ENCODE measurements at places on chromosomes 5 and 9.

DNA sequence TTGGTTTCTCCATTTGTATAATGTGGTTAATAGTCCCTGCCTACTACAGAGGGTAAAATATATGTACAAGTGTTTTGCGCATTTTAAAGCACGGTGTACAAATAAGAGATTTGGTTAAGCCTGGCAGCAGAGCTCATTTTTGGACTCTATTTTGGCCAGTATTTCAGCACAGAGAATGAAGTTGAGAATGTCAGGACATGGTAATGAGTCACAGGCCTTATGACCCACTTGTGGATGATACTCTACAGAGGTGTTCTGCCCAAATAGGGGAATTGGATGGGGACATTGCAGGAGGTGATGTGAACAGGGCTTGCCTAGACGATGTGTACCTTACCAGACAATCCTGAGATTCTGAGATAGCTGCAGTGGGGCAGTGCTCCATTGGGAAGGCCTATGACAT lies 50.6 kb downstream of the MELK start:
- no peak for DNase-seq

- no peak for DNase-seq
These were observed 114.4 kb downstream of the DROSHA start for GRCh38 chr5:31417512-31417911.

DNA sequence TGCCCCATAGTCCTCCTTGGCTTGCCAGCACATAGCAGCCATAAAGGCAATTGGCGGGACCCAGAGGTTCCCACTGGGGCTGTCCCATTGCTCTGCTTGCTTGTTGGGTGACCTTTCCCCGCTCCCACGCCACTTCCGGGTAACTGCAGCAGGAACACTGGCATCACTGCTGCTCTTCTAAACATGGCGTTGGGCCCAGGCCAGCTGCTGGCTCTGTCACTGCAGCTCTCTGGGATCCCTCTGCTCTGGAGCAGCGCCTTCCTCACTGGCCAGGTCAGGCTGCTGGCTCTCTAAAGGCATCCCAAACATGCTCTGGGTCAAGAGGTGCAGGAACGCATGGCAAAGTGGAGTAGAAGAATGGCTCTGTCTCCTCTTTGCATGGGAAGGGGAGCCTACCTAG lies 92.9 kb downstream of the DRD1 start:
- no peak for DNase-seq

GRCh38 chr5:18403941-18404438 lies 769.7 kb downstream of the TAF11L14 start:
- no peak for DNase-seq

GRCh38 chr9:84636436-84636835 lies 33.1 kb upstream of the NTRK2 start:
- DNase-seq, result no peak

DNA sequence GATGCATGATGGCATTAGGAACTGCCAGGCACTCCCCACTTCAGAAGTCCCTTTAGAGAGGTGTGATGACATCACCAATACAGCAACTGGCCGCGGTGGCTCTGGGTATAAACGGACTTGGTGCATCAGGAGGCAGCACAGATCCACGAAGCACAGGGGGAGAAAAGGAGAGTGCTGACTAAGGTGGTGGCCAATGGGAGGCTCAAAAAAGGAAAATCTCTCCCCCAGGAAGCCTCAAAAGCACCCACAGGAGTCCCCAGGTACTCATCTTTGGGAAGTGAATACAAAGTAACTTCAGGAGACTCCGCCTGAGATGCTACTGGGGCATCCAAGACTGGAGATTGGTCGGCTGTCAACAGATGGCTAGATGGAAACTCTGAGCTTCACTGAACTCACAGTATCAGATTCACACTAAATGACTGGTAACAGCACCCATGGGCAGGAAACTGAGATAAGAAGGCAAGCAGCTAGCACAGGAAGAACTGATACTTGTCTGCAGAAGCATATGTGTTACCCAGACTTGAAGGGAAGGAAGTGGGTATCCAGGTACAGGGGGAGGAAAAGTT lies 7.6 kb downstream of the TTC39B start:
- DNase-seq, result no peak

- no peak for DNase-seq
These were observed 48.0 kb downstream of the HAPLN1 start for GRCh38 chr5:83672646-83673045.

GRCh38 chr5:127210042-127210441 lies 80.6 kb upstream of the MEGF10 start:
- DNase-seq, result no peak

- DNase-seq, result no peak
These were observed 204.8 kb downstream of the GABRG2 start for GRCh38 chr5:162272417-162272816.

- peak; percentile 84 for DNase-seq
These were observed 26.8 kb downstream of the JADE2 start for GRCh38 chr5:134552301-134552700.

DNA sequence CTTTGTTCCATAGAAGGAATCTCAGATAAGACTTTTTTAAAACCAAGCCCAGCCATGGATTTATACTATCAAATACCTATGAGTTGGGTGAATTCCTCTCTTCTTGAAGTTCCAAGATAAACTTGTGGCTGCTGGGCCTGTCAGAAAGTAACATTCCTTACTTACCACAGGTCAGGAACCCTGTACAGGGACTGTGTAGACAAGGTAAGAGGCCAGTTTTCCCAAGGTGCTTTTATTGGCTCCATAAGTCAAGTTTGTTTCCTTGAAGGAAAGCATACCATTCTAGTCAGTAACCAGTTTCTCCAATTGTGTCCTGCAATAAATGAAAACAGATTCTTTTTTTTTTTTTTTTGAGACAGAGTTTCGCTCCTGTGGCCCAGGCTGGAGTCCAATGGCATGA lies 8.8 kb upstream of the CLTB start:
- DNase-seq, result no peak

DNA sequence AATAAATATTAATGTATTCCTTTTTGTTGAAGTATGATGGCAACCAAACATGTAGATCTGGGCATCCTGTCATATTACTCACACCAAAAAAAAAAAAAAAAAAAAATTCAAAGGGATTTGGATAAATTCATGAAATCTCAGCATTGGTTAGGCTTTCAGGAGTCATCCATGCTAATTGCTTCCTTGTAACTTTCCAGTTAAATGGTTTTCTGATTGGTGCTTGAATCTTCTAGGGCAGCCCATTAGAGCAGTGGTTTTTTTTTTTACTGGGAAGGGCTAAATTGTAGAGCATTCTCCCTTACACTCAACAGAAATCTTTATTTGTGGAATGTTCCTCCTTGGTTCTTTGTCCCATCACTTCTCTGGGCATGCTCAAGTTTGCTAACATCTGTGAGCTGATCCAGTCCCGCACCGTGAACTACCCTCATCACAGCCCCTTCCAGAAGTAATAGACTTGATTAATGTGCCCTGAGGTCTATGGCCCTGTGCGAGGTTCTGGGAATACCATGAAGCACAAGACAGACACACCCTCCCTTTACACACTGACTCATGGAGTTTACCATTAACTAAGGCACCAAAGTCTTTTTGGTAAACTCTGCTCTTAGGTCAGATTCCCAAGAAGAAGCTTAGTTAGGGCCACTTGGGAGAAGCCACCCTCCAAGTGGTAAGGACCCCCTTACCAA lies 56.0 kb downstream of the RGS3 start:
- DNase-seq, result no peak

DNA sequence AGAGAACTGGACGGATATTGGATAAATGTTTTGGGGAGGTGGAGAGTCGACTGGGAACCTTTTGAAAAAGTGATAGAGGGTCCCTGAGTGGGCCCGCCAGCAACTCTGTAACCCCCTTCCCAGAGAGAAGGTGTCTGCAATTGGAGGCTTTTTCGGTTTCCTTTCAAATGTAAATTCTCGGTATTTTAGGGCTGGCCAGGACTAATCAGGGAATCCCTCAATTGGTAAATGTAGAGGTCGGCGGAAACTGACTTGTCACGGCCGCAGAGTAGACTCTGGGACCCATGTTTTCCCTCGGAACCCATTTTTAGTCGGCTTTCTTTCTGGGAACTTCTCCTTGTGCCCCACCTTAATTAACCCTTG lies 524 bp downstream of the CCNB1 start:
- DNase-seq, result no peak

DNA sequence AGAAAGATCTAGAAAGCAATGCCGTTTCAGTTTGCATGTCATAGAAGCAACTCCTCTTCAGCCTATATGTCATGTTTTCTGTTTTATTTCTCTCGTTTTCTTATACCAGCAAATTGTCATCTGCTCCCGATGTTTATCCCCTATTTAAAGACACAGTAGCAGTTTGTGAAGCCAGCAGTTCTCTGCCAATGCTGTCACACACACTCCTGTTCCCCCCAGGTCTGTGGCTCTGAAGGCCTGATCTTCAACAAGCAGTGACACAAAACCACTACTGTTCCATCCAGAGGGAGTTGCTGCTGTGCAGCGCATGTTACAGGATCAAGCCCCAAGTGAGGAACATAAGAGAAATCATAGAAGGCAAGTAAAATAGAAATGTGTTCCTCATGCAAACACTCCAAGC lies 364.1 kb upstream of the SLC30A5 start:
- DNase-seq, result no peak

GRCh38 chr9:8736805-8737204 lies 937.2 kb upstream of the DMAC1 start:
- no peak for DNase-seq

GRCh38 chr9:2180704-2181103 lies 165.6 kb downstream of the SMARCA2 start:
- no peak for DNase-seq

DNA sequence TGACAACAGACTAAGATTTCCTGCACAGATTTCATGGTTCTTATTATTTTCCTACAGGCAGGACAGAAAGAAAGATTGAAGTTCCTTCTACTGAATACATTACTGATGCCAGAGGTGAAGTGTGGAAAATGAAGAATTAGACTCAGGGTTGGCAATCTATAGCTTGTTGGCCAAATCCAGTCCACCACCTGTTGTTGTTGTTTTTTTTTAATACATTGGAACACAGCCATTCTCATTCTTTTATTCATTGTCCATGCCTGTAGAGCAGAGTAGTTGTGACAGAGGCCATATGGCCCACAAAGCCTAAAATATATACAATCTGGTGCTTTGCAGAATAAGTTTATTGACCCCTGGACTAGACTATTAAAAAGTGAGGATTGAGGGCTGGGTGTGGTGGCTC lies 5.8 kb upstream of the PLPPR1 start:
- DNase-seq, result no peak

GRCh38 chr5:14143841-14144585 lies 871 bp downstream of the TRIO start:
- no peak for DNase-seq

DNA sequence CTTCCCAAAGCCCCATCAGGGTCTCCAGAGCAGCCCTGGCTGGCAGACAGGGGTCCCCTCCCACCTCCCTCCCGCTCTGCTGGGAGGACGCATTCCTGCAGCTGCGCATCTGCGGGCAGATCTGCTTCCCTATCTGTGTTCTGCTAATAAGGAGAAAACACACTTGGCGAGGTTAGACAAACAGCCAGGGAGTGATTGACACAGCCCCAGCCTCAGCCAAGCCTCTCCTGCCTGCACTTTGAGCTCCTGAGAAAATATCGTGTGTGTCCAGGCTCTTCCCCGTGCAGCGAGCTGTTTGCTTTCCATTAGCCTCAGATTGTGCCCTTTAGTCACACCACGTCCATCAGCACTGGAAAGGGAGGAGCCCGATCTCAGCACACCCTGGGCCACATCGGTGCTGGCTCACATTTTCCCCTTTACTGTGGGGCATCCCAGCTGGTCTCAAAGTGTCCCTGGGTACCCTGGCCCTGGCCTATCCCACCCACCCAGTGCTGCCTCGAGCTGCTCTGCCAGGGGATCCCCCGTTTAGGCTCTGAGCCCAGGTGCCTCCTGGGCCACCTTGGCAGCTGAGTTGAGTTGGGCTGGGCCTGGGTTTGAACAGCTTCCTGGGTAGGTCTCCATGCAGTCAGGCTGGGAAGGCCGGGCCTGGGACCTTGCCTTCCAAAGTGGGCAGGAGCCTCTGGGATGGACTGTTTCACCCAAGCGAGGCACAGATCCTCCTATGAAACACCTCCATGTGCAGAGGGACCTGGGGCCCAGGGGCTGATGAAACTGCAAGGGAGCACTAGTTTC lies 61.1 kb downstream of the BARX1 start:
- no peak for DNase-seq

DNA sequence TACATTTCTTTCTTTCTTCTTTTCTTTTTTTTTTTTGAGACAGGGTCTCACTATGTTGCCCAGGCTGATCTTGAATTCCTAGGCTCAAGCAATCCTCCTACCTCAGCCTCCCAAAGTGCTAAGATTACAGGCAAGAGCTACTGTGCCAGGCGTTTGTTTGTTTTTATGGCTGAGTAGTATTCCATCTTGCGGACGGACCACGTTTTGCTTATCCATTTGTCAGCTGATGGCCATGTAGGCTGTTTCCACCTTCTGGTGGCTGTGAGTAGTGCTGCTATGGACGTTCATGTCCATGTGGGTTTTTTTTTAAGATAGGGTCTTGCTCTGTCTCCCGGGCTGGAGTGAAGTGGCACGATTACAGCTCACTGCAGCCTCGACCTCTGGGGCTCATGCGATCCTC lies 2.5 kb downstream of the DOK3 start:
- no peak for DNase-seq

Measured in amniotic stem cell (primary cell).